ENCODE measurements at places on chromosomes 6 and 20.

- no peak for DNase-seq
Observed at GRCh38 chr6:128572294-128572693, 51.9 kb upstream of the PTPRK start.

DNA sequence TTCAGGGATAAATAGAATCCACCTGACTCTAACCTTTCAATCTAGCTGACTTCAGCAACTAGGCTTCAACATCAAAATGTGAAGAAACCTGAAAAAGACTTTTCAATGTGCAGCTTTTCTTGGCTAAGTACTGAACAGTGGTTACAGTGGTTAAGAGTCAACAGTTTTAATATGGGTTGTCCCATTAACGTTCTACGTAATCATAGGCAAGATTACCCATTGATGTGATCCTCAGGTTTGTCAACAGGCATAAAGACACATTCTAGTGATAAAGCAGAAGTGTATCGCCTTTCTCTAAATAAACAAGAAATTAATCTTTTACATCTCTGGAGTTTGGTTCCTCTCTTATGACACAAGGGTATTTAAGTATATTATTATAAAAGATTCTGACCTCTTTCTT, 154.1 kb upstream of the RUNX2 start:
- no peak for DNase-seq

DNA sequence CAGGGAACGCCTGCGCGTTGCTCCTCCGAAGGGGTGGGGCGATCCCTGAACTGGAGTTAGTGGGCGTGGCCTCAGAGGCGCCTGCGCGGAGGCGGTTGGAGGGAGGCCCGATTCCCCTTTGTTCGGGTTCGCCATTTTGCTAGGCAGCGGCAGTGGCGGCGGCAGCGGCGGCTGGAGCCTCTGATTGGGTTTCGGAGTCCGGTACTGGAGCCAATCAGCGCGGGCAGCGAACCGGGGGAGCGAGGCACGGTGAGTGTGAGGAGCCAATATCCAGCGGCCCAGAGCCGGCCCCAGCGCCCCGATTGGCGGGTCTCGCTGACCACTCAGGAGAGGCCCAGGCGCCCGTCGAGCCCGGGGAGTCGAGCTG, at the start of gene NFYA:
Gene NFYA (plus strand): TSS at position 139 of the 367 bp plus-strand sequence. CDS start 6,116 bp downstream, outside the sequence.
- no peak for DNase-seq

GRCh38 chr20:61328911-61329558, 77.0 kb downstream of the CDH4 start:
- DNase-seq, result no peak

GRCh38 chr20:62233684-62234083, 4.6 kb upstream of the OSBPL2 start:
- no peak for DNase-seq

DNA sequence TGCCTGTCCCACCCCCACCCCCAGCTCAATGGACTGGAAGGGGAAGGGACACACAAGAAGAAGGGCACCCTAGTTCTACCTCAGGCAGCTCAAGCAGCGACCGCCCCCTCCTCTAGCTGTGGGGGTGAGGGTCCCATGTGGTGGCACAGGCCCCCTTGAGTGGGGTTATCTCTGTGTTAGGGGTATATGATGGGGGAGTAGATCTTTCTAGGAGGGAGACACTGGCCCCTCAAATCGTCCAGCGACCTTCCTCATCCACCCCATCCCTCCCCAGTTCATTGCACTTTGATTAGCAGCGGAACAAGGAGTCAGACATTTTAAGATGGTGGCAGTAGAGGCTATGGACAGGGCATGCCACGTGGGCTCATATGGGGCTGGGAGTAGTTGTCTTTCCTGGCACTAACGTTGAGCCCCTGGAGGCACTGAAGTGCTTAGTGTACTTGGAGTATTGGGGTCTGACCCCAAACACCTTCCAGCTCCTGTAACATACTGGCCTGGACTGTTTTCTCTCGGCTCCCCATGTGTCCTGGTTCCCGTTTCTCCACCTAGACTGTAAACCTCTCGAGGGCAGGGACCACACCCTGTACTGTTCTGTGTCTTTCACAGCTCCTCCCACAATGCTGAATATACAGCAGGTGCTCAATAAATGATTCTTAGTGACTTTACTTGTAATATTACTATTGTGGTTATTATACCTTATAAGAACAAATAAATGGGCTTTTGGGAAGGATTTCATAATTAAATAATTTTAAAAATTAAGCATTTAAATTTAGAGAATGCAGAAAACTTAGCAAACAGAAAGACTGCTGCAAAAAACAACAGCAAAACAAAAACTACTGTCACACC, 8.4 kb downstream of the CDKN1A start:
- no peak for DNase-seq

GRCh38 chr6:36753671-36754405, 56.2 kb downstream of the RAB44 start:
- peak; percentile 26 for DNase-seq

DNA sequence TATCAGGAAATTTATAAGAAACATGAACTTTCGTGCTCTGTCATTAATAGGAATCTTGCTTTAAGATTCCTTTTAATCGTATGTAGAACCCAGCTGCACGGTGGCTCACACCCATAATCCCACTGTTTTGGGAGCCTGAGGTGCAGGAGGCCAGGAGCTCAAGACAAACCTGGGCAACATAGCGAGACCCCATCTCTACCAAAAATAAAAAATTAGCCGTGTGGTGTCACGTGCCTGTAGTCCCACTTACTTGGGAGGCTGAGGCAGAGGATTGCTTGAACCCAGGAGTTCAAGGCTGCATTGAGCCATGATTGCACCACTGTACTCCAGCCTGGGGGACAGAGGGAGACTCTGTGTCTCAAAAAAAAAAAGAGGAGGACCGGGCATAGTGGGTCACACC, 7.4 kb downstream of the PTPRA start:
- DNase-seq, result no peak

GRCh38 chr20:41011551-41012067, 17.0 kb upstream of the TOP1 start:
- DNase-seq, result peak; percentile 97

Data from NAMALWA (cell line).